T-cell (primary cell): ENCODE measurements at places on chromosomes 5 and 9. TPM values are rescaled to one million over a fixed set of nuclear protein-coding genes. Genes with fewer than 3 reads are reported as not detected.

GRCh38 chr9:2809692-2810419, 34.0 kb downstream of the PUM3 start:
- DNase-seq = no peak

DNA sequence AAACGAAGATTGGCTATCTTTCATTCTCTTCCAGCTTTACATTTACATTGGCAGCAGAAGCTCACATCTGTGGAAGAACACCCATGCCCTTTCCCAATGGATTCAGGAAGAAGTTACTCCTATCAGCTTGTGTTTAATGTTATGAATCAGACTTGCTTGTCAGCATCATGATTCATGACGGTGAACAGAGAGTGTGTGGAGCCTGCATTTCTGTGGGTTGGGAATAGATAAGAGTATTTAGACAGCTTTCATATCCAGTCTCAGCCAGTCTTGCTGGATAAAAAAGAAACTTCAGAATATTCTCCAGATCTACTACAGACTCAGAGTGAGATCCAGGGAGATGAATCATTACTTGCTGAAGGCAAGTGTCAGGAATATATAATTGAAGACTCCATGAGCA, 812.9 kb upstream of the ZNF608 start:
- no peak for DNase-seq

The EIF4EBP3 gene
- total RNA-seq = 21.1 TPM

The PNPLA7 gene
- 20.0 TPM for total RNA-seq

The GFI1B gene
- 0.67 TPM for total RNA-seq

The SLC2A6 gene
- total RNA-seq = 5.3 TPM

GRCh38 chr9:35755071-35755470, 995 bp upstream of the MSMP start:
- no peak for DNase-seq

DNA sequence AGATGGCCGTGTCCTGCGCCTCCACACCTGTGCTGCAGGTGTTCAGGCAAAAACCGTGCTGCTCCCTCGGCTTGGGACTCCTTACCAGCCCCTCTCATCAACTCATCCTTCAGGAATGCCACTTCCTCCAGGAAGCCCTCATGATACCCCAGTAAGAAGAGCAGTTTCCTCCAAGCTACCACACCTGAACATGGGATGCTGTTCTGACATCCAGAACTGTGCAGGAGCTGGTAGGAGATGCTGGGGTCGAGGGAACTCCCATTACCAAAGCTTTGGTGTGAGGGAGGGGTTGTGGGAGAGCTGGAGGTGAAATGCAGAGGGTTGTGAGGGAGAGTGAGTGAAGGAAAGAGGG, 18.9 kb downstream of the CARD19 start:
- DNase-seq = no peak

- no peak for DNase-seq
These were observed 1352.0 kb upstream of the CDH9 start for GRCh38 chr5:28390341-28390740.

GRCh38 chr9:134724202-134724911, 82.8 kb downstream of the COL5A1 start:
- DNase-seq = no peak

The EQTN gene
- not detected for total RNA-seq

DNA sequence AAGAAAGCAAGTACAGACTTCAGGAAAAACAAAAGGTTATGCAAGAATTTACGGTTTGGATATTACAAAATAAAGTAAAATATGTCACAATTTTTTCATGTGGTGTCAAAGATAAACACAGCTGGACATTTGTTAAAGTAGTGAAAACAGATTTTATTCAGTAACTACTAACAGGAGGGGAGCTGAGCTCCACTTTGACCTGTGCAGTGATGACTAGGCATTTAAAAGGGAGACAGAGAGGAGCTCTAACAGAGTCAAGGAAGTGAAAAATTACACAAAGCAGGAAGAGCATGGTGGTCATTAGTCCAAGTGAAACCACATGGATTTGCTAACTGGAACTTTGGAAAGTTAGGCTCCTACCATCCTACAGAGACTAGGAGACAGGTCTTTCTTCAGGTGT, 263.6 kb upstream of the PCSK5 start:
- no peak for DNase-seq

- DNase-seq = no peak
These were observed 1063.5 kb upstream of the DMAC1 start for GRCh38 chr9:8863069-8863468.

The TAF1L gene
- total RNA-seq = not detected

- peak; percentile 41 for DNase-seq
These were observed 78.2 kb downstream of the FAM114A2 start for GRCh38 chr5:153960269-153961215.

DNA sequence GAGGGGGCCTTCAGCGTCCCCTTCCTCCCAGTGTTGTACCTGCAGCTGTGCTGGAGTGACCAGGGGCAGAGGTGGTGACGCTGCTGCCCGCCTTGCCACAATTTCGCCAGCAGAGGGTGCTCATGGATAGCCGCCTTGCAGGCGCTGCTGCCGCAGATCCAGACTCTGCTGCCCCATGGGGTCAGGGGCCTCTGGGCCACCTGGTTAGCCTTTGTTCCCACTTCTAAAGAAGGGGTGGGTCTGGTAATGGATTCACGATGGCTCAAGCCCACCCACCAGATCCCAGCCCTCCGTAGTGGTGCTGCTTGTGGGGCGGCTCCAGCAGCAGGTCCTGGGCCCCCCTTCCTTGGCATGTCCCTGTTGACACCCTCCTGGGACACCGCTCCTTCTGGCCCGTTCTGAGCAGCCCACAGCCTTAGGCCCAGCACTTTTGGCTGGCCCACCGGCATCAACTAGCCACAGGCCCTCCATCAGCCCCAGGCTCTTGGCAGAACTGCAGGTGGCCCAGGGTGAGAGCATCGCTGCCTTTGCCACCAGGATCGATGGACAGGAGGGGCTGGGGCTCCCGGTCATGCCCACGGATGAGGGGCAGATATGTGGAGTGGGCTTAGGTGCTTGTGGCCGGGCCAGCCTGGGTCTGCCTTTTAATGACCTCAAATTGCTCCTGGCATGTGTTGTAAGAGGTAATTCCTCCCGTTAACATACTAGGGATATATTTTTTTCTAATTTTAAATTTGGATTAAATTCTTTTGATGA, 57.2 kb downstream of the COL5A1 start:
- peak; percentile 14 for DNase-seq

GRCh38 chr5:103019804-103020203, 100.1 kb downstream of the GIN1 start:
- no peak for DNase-seq

The FOXD1 gene
- 0.39 TPM for total RNA-seq

The SMIM32 gene
- not detected for total RNA-seq

The SPATA31E1 gene
- total RNA-seq = not detected

DNA sequence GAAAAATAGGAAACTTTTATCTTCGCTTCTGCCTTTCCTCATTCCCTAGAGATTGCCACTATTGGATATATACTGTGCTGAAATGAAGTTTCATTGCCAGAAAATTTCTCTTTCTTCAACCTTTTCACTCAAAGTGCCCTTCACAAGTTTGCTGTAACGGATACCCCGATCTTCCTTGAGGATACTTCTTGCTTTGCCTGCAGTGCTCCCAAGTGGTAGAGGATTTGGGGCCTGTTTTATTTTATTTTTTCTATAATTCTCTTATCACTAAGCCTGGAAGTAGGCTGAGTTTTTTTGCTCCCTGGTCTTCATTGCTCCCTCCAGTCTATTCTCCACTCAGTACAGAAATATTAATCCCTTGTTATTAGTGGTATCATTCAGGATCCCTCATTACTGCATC, 481.4 kb upstream of the CDH18 start:
- DNase-seq = no peak

The ELOVL7 gene
- 0.13 TPM for total RNA-seq

The ZNF474 gene
- total RNA-seq = 0.51 TPM

DNA sequence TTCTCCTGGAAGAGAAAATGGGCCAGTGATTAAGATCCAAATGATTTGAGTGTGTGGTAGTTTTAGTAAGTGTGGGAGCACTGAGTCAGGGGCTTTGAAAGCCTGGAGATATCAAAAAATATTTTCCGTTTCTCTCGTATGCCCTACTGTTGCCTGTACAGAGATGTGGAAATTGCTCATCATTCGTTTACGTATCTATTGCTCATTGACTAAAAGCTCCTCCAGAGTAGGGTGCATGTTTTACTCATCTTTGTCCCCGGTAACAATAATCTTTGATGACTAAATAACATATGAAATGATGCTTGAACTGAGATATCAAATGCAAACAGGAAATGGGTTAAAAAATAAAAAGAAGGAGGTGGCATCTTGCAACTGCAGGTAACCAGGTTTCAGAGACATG, 114.2 kb upstream of the FST start:
- no peak for DNase-seq
